ENCODE measurements at places on chromosomes 5 and 9.

DNA sequence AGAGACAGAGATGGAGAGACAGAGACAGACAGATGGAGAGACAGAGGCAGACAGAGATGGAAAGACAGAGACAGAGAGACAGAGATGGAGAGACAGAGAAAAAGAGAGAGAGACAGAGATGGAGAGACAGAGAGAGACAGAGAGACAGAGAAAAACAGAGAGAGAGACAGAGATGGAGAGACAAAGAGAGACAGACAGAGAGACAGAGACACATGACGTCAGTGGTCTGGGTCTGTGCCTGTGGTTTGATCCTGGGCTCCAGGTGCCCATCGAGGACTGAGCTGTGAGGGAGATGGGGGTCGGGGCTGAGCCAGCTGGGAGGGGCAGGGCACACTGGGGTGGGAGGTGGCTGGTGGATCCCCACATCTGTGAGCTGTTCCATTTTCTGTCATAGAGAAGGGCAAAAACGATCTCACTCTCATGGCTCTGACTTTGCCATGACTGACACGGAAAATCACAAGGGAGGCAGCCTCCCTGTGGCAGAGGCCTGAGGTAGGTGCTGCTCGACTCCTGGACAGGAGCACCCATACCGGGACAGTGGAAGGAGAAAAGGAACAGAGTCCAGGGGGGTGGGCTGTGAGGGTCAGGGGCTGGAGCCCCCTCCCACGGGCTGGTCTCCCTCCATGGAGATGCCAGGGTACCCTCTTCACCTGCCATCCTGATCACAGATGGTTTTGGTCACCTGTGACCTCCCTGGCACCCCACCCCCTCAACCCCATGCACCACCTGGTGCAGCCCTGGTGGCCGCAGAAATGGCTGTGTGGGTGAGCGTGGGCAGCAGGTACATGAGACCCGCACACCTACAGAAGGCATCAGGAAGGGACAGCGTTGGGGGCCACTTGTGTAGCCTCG is 28.8 kb downstream of the GLT6D1 start:
- no peak for DNase-seq

DNA sequence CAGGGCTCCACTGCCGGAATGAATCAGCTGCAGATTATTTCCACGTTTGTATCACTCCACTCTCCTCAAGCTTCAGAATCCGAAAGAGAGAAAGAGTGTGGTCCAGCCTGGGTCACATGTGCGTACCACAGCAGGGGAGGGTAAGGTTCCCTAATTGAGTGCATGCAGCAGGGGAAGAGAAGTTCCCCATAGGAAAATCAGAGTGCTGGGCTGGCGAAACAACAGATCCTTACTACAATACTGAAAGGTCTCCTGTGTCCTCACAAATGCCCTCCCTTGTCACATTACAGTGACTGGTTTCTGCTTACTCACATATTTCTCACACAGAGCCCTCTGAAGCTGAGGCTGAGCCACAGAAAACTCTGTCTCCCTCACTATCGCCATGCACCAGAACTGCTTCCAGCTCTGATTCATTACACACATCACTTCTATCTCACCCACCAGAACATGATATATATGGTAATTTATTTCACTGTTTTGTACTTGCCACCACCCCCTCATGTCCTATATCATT is 532.2 kb upstream of the TUSC1 start:
- DNase-seq: no peak

DNA sequence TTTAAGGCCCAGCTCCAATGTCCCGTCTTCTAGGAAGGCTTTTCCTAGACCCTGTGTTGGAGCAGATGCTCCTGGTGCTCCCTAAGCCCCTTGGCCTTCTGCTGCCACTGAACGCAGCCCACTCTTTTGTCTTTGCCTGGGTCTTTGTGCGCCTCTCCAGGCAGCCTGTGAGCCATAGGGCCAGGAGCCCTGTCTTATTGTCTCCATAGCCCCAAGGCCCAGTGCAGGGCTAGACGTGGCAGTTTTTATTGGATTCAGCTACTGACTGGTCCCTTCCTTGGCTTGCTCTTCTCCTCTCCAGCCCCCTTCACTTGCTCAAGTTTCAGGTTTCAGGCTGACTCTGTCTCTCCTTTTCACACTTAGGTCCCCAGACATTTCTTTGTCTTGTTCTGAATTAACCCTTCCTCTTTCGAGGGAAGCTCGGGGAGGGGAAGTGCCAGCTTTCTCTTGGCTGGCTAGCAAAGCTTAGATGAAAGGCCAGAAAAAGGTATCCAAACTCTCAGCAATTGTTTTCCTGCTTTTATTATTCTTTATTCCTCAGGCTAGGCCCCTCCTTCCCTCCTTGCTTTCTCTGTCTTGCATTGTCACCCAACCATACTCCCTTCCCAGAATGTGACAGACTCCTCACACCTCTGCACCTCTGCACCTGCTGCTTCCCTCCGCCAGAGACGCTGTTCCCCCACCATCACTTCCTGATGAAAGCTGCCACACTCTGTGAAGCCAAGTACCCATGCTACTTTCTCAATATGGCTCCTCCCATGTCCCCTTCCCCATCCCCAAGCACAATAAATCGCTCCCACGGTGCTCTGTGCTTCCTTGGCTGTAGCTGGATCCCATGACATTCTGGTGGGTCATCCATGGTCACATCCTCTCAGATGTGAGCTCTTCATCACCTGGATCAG is 101.6 kb upstream of the CPEB4 start:
- DNase-seq: no peak

DNA sequence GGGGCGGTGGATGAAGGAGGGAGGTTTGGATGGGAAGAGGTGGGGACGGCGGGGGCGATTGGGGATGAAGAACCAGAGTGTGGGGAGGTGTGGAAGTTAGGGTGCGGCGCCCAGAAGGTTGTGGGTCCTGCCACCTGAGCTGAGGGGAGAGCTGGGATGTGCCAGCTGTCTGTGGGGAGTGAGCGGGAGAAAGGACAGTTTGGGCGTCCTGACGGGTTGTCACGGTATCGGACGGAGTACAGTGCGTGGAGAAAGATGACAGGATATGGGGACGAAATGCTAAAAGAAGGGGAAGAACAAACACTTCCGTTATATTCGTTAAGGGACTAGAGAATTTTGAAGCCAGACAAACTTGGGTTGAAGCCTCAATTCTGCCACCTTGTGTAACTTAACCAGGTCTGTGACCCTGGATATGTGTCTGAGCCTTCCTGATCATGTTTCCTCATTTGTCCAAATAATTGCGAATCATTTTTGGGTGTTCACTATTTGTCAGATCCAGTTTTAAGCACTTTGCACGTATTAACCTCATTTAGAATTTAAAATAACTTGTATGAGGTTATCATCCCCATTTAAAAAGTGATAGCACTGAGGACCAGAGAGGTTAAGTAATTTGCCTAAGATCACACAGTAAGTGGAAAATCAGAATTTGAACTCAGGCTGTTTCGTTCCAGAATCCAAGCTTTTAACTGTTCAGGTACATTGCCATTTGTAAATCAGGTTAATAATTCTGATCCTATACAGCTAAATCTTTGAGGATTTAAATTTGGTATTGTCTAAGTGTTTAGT is 689 bp downstream of the CNTRL start:
- DNase-seq: peak; percentile 79

DNA sequence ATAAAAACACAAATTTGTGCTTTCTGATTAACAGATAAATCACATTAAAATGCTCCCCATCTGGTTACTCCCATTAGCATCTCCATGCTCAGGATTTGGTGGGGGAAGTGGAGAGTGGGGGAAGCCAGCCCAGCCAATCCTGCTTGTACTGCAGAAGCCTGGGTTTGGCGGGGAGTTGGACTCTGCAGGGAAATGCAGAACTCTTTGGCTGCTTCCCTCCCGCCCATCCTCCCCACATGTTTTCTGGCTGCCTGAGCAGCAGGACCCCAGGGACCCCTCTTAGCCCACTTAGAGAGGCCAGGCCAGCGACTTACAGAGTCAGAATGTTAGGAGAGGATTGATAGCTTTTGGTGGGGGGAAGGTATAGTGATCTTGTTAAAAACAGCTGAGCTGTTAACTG is 59.5 kb upstream of the FOXI1 start:
- DNase-seq: no peak

- DNase-seq: no peak
Observed at GRCh38 chr5:73306741-73307275, 133.8 kb downstream of the TMEM174 start.

DNA sequence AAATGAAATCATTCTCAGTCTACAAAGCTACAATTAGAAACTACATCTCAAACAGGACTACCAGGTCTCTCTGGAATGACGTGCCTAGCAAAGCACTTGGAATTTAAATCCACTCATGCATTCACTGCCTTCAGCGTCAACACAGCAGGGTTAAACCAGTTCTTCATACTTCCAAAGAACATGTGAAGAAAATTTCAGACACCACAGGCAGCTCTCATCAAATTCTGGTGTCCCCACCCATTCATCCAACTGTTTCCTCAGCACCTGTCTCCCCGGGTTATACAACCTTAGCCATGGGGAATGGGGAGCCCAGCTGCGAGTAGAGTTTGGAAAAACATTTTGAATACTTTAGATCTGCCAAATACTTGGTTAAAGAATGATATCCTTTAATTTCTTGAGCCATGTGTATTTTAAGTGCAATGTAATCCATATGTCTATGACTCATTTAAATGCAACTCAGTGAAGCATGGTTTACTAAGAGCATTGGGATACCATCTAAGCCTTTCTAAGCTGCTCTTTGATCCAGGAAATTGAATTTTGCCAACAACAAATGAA is 17.5 kb downstream of the ADAM19 start:
- DNase-seq: no peak

DNA sequence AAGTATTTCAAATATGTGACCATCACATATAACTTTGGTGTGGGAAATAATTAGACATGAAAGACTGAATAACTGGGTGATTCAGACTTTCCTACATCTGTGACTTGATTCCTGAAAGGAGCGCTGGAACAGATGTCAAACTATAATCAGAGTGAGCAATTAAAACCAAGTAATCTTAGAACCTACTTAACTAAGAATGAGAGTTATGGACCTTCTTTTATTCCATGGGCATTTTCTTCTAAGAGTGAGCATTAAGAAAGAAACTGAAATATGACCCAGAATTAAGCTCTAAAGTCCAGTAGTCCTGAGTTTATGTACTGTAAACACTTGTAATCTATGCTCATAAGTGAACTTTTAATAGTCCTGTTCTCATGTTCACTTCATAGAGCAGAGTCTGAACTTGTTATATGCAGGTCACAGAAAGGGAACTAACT is 68.4 kb downstream of the PAM start:
- DNase-seq: no peak

DNA sequence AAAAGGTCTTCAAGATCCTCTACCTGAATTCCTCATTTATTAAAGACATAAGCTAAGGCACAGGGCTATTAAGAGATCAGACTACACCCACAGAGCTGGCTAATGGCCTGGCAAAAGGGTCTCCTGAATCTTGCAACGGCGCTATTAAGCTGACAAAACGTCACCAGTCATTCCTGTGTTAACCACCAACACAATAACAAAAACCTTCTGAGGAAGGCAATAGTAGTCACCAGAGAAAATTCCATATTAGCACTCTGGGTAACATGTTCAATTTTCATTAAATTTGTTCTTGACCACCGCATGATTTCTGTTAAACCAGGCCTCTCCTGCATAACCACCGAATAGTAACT is 77.0 kb downstream of the GNAQ start:
- DNase-seq: no peak

DNA sequence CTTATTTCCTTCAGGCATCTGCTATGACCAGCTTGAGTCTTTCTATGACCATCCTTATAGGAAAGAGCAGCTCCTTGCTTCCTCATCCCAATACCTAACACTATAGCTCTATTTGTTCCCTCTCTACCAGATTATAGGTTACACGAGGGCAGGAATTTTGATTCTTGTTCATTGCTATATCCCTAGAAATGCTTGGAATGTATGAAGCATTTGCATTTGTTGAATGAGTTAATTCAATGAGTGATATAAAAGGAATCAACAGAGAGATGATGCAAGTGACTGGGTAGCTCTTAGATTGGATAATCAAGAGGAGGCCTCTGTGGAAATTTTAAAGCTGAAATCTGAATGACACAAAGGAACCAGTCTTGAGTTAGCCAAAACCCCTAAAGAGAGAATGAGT is 13.9 kb downstream of the ZCCHC9 start:
- no peak for DNase-seq

DNA sequence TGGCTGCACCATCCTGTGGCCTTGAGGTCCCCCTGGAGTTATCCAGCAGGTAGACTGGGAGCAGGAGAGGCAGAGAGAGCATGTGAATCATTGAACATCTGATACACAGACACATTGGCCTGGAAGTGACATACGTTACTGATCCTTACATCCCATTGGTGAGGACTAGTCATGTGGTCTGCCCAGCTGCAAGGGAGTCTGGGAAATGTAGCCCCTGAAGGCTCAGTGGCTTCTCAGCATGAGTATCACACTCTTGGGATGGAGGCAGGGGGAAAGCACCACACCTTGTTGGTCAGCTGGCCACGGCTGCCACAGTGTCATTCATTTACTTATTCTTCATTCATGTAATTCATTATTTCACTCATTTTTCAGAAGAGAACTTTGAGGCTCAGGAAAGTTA is 13.3 kb upstream of the KCNMB1 start:
- DNase-seq: no peak

DNA sequence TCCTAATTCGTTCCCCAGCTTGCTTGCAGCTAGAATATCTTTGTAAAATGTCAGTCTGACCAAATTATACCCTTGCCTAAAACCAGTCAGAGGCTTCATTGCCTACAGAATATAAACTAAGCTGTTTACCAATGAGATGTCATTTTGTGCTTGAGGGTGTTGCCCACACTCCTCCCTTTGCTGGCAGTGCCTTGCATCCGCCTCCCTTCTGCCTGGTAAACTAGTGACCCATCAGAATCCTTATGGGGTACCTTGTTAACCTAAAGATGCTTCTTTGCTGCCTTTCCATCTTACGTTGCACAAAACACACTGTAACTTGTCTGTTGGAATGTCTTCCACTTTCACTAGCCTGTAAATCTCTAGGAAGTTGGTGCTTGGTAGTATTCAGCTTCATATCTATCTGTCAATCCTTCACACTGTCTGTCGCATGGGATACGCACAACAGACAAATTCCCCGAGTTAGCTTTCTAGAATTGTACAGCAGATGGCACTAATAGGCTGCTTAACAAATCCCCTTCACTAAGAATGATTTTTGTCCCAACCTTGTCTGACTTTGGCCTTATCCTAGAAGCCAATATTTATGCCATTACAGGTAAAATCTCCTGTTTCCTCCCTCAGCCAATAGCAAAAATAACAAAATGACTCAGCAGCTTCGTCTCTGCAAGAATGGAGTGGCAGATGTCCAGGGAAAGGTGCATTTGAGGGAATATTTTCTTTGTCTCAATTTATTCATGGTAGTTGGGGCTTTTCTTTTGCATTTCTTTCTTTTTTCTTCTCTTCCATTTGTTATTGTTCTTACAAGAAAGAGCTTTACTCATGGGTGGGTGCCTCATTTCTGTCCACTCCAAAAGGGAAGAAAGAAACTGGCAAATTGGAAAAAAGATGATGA is 3.0 kb downstream of the NUDT2 start:
- peak; percentile 74 for DNase-seq
